ENCODE measurements at places on chromosomes 1 and 21.

GRCh38 chr1:28439320-28439719 lies 66.5 kb upstream of the RCC1 start:
- DNase-seq, result no peak

DNA sequence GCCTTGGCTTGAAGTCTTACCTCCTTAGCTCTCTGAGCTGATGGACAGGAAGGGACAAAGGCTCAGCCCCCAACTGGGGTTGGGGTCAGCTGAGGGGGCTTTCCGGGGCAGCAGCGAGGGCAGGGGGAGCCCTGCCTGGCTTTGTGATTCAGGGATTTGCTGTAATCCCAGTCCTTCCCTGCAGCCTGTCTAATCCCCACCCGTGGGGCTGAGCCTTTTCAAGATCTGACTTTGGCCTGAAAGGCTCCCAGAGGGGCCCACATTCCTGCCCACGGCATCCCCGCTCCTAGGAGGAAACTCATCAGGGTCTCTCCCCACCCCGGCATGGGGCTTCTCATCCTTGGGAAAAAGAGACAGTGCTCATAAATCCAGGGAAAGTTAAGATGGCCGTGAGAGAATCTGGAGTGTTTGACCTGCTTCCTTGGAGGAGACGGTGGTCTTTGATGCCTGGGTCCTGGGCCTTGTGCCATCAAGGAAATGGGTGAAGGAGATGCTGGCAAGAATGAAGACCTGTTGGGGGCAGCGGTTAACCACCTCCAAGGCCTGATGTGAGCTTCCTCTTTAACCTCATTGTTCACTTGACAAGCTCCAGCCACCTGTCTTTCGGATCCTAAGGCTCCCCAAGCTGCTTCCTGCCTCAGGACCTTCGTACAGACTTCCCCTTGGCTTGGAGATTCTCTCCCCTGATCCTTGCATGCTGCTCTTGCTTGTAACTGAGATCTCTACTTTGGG lies 83.1 kb upstream of the WNT4 start:
- DNase-seq, result no peak

DNA sequence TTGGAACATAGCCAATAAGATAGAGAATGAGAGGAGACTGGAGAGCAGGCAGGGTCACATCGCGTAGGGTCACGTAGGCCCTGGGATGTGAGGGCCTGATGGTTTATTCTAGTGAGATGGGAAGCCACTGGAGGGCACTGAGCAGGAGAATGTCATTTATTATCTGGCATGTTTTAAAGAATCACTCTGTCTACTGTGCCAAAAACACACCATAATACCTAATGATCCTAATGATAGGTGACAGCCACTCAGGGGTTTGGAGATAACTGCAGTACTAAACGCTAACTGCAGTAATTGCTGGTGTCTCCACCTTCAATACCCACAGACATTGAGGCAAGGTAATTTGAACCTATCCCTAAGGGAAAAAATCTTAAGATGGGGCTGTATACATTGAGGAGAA lies 185.4 kb downstream of the TTLL7 start:
- DNase-seq, result no peak

GRCh38 chr1:26580116-26580515 lies 50.6 kb downstream of the RPS6KA1 start:
- DNase-seq, result no peak

Measured in stimulated activated CD8-positive, alpha-beta memory T cell treated with anti-CD3 and anti-CD28 coated beads, Interleukin-15, amount 100 ng/mL, for 1 hour (primary cell).